Upper lobe of left lung (tissue), 6 donors: ENCODE measurements at places on chromosomes 3 and 15. TPM values are rescaled to one million over a fixed set of nuclear protein-coding genes. Genes with fewer than 3 reads are reported as not detected.
A peak's percentile ranks its signal among the peaks of the same experiment; 100 is the strongest.

DNA sequence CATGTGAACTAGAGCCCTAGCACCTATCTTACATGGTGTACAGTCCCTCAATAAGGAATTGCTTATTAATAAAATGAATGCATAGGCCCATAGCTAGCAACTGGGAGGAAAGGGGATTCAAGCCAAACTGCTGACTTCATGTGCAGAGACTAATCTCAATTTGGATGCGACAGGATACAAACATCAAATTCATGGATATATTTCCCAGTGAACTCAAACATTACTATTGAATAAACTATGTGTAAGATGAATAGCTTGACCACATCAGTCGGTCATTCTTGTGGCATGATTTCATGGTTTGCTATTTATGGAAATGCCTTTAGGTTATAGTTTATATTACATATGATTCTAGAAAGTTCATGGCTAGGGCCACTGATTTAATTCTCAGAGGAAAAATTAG is 268.6 kb upstream of the SLITRK3 start:
- DNase-seq: no peak

DNA sequence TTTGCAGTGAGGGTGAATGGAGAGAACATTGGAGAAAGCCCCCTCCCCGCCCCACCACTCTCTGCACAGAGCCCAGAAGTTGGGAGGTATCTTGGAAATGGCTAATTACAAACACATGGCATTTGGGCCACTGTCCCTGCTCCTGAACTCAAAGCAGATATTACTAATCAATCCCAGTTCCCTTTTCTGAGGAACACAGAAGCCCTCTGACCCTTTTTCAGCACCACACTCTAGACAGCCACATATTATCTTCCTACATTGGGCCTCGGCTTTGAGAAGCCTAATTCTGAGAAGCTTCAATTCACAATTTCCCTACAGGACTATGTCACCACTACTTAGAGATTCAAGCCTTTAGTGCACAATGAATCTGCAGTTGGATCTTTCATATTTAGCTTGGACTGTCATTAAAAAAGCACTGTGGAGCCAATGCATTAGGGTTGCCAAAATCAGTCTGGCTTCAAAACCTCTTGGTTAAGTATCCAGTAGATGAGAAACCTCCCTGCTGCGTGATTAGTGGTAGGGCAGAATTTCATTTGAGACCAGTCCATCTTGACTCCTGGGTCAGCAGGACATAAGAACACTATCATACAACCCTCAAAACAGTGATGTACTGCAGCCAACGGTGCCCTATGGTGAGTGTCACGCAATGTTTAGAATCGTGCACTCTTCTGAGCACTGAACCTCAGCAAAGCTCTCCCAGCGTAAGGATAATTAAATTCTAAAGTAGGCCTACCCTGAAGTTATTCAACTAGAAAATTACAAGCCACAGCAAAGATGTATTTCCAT is 26.1 kb downstream of the MGLL start:
- peak; percentile 10 for DNase-seq

GRCh38 chr3:194536871-194537637 is 50.3 kb upstream of the ATP13A3 start:
- DNase-seq: no peak

Gene DNAH1
- total RNA-seq: 10.8 TPM

Gene TNNC1
- total RNA-seq: 28.3 TPM

Gene FBXW12
- total RNA-seq: not detected
